ENCODE measurements at places on chromosomes 13 and 19.

DNA sequence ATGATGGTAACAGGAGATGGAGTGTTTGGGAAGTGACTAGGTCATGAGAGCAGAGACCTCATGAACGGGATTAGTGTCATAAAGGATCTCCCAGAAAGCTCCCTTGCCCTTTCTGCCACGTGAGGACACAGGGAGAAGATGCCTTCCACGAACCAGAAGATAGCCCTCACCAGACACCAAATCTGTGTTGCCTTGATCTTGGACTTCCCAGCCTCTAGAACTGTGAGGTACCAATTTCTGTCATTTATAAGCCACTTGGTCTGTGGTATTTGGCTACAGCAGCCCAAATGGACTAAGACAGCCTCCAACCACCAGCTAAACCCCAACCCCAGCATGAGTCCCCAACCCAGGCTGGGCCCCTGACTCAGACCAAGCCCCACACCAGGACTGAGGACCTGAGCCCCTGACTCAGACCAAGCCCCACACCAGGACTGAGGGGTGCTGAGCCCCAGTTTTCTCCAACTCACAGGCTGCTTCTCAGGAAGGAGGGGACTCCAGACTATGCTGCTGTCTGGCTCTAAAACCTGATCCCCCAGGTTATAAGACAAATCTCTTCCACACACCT, 54.1 kb downstream of the PTPRS start:
- H3K4me3 ChIP-seq, result no peak overlapping the region
- no peak overlapping the region for H3K27ac ChIP-seq
- H3K36me3 ChIP-seq, result no peaks in the 10 kb centered on the region
- H3K27me3 ChIP-seq, result no peaks in the 10 kb centered on the region
- H3K4me1 ChIP-seq, result peaks cover 18% of the 10 kb centered on the region
- DNase-seq, result no peak

- no peaks in the 10 kb centered on the region for H3K27me3 ChIP-seq
- no peak for DNase-seq
- no peaks in the 10 kb centered on the region for H3K36me3 ChIP-seq
Measured at GRCh38 chr19:33432015-33432414, 58.5 kb downstream of the CEBPG start.

DNA sequence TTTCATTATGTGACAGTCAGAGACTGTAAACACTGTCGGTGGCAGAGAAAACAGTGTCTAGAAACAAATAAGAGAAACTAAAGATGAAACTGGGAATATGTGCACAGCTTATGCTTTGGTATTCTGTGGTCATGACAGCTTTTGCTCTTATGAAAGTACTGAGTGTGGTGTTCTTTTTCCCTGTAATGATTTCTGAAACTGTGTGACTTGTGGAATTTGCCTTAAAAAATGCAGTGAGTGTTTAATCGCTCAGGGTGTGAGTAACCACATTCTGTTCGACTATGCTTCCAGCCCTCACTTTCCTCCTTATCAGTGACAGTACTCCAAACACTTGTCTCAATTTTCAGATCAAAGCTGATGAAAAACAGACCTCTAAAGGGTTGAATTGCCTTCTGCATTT, 66.9 kb upstream of the DIAPH3 start:
- H3K4me1 ChIP-seq, result no peaks in the 10 kb centered on the region
- H3K4me3 ChIP-seq, result no peak overlapping the region
- H3K36me3 ChIP-seq, result no peaks in the 10 kb centered on the region
- DNase-seq, result no peak
- H3K27ac ChIP-seq, result no peak overlapping the region

GRCh38 chr19:49331616-49332055, 3.6 kb upstream of the CD37 start:
- H3K27ac ChIP-seq, result no peak overlapping the region
- H3K27me3 ChIP-seq, result no peaks in the 10 kb centered on the region
- H3K36me3 ChIP-seq, result no peaks in the 10 kb centered on the region

GRCh38 chr13:24911133-24911908, 147.4 kb downstream of the RNF17 start:
- no peak overlapping the region for H3K27ac ChIP-seq
- no peak for DNase-seq

DNA sequence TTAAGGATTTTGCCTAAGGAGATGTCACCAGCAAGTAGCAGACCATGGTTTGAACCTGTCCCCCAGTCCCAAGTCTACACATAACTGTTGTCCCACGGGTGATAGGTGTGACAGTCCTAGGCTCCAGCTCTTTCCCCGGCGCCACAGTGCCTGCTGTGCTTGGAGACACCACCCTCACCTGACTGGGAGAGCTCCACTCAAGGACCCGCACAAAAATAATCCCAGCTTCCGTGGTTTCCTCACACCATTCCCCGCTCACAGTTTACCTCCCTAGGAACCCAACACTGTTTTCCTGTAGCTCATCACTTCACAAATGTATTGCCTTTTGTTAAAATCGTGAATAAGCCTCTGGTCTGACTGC, 19.8 kb upstream of the RASA3 start:
- no peaks in the 10 kb centered on the region for H3K27me3 ChIP-seq
- no peak overlapping the region for H3K4me3 ChIP-seq
- H3K36me3 ChIP-seq, result no peaks in the 10 kb centered on the region
- H3K4me1 ChIP-seq, result peaks cover 6% of the 10 kb centered on the region
- no peak overlapping the region for H3K27ac ChIP-seq
- DNase-seq, result no peak

DNA sequence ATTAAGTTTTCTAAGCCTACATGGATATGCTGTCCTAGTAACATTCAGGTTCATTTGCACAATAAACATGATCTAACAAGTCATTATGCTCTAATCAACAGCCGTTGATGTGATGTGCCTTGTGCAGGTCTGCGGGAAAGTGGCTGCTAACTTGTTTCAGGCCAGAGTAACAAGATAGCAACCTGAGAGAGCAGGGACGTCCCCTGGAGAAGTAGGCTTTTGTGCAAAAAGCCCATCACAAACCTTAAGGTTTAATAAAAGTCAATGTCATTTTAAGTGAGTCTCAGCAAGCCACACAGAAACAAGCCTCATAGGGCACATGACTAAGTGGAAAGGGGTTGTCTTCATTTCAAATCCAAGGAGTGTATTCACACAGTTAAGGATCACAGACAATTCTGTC, 17.6 kb downstream of the FOXO1 start:
- H3K4me1 ChIP-seq, result peaks cover 40% of the 10 kb centered on the region
- DNase-seq, result no peak

- H3K4me1 ChIP-seq, result no peaks in the 10 kb centered on the region
- H3K27ac ChIP-seq, result no peak overlapping the region
- no peak overlapping the region for H3K4me3 ChIP-seq
- H3K27me3 ChIP-seq, result no peaks in the 10 kb centered on the region
Measured at GRCh38 chr19:10747674-10748073, 29.8 kb downstream of the DNM2 start.

DNA sequence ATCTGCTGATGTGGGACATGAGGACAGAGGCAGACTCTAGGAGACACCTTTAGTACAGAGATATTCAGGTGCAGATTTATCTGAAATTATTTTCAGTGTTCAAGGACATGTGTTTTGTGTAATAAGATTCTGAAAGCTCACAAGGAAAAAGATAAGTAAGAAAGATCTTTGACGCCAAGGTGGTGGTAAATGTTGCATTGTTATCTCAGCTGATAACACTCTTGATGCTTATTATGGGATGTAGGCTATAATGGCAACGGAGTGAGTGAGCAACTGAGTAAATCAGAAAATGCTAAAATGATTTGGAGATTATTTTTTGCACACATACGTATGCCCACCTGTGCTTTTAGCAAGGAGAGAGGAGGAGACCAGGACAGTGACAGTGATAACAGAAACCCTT, 510.9 kb downstream of the KLF12 start:
- no peak for DNase-seq
- no peaks in the 10 kb centered on the region for H3K4me1 ChIP-seq
- no peaks in the 10 kb centered on the region for H3K36me3 ChIP-seq
- no peak overlapping the region for H3K4me3 ChIP-seq

- no peak overlapping the region for H3K27ac ChIP-seq
- no peaks in the 10 kb centered on the region for H3K36me3 ChIP-seq
- H3K27me3 ChIP-seq, result no peaks in the 10 kb centered on the region
- H3K4me3 ChIP-seq, result no peak overlapping the region
Measured at GRCh38 chr13:40502236-40502635, 164.2 kb downstream of the FOXO1 start.

DNA sequence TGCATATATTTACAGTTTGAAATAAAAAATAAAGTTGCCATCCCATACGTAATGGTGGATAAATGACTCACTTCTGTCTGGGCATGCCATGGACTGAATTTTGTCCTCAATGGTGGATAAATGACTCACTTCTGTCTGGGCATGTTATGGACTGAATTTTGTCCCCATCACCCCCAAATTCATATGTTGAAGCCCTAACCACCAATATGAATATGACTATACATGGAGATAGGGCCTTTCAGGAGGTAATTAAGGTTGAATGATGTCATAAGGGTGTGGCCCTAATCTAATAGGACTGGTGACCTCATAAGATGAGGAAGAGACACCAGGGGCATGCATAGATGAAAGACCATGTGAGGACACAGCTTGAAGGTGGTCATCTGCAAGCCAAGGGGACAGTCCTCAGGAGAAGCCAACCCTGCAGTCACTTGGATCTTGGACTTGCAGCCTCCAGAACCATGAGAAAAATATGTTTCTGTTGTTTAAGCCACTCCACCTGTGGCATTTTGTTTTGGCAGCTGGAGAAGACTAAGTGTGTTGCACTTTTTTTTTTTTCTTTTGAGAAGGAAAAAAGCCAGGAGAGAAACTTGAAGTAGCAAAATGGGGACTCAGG, 41.8 kb downstream of the RFC3 start:
- H3K27me3 ChIP-seq, result no peaks in the 10 kb centered on the region
- no peaks in the 10 kb centered on the region for H3K4me1 ChIP-seq
- H3K36me3 ChIP-seq, result no peaks in the 10 kb centered on the region
- no peak overlapping the region for H3K27ac ChIP-seq

DNA sequence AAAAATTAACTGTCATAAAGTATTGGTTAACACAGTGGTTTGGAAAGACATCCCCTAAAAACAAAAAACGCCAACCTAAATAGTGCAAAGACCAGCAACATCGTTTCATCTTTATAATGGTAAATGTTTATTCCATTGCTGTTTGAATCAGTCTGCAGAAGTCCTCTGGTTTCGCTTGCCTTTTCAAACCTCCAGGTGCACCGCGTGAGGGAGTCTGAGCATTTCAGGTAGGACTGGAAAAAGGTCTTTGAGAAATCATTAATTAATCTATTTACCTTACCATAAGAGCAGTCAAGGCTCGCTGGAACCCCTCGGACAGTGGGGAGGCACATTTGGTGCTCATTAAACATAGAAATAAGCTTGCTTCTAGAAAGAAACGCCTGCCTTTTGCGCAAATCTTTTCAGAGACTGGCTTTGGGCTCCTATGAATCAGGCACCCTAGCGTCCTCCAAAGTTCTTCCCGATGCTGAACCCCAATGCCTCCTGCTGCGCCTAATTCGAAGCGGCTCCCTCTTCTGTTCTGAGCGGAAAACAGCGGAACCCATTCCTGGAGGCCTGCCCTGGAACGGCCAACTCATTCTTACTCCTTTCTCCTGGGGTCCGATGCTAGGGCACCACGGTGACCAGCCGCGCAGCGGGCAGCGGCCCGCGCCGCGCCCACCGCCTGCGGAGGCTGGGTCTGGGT, 951 bp upstream of the MTUS2 start:
- peak overlapping the region; percentile 55 for H3K4me3 ChIP-seq
- peaks cover 68% of the 10 kb centered on the region for H3K27me3 ChIP-seq
- no peaks in the 10 kb centered on the region for H3K4me1 ChIP-seq
- H3K27ac ChIP-seq, result no peak overlapping the region
- H3K36me3 ChIP-seq, result no peaks in the 10 kb centered on the region

DNA sequence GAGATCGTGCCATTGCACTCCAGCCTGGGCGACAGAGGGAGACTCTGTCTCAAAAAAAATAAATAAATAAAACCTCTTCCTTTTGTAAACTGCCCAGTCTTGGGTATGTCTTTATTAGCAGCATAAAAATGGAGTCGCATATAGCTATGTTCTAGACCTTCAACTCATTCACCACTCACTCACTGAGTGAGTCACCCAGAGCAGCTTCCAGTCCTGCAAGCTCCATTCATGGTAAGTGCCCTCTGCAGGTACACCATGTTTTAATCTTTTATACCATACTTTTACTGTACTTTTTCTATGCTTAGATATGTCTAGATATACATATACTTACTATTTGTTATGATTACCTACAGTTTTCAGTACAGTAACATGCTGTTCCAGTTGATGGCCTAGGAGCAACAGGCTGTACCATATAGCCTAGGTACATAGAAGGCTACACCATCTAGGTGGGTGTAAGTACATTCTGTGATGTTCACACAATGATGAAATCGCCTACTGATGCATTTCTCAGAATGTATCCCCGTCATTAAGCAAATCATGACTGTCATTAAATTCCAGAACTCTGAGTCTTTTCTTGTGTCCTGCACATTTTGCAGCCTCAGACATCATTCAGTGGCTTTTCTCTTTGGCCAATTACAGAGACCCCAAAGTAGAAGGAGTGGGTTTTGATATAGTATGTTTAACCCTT, 13.7 kb upstream of the FARP1 start:
- H3K4me3 ChIP-seq, result no peak overlapping the region
- H3K36me3 ChIP-seq, result no peaks in the 10 kb centered on the region
- no peak for DNase-seq

DNA sequence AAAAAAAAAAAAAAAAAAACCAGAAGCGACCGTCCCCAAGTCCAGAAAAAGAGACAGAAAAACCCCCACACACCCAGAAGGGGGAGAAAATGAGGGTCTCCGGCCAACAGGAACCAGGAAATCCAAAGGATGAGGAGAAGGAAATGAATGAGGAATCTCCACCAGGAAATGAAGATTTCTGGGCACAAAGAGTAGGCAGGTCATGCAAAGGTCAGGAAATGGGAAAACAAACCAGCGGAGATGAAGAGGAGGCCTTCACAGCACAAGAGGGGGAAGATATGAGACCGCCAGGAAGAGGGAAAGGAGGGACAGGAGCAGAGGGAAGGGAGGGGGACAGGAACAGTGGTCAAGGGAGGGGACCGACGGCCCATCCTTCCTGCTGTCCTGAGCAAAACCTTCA, 5.8 kb downstream of the TEAD2 start:
- H3K4me1 ChIP-seq, result peaks cover 13% of the 10 kb centered on the region
- peaks cover 13% of the 10 kb centered on the region for H3K36me3 ChIP-seq
- no peak overlapping the region for H3K4me3 ChIP-seq

DNA sequence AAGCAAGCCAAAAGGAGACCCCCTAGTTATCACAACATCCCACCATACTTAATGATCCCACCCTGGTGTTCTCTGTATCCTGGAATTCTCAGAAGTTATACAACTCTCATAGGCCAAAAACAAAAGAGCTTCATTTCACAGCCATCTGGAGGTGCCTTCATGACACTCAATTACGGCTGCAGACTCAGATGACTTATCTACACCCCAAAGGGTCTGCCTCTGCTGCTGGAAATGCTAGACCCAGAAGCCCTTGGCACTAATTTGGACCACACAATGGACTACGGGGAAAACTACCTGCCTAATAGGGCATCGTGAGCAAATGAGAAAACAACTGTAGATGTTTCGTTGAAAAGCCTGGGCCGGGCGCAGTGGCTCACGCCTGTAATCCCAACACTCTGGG, 40.2 kb downstream of the BRD4 start:
- H3K27me3 ChIP-seq, result no peaks in the 10 kb centered on the region
- H3K4me1 ChIP-seq, result peaks cover 40% of the 10 kb centered on the region
- H3K36me3 ChIP-seq, result no peaks in the 10 kb centered on the region
- H3K4me3 ChIP-seq, result no peak overlapping the region
- no peak for DNase-seq
- no peak overlapping the region for H3K27ac ChIP-seq

GRCh38 chr19:1355568-1356507, 27.9 kb upstream of the NDUFS7 start:
- no peak overlapping the region for H3K27ac ChIP-seq
- peak; percentile 77 for DNase-seq
- H3K4me3 ChIP-seq, result peak overlapping the region; percentile 91
- no peaks in the 10 kb centered on the region for H3K27me3 ChIP-seq
- peaks cover 5% of the 10 kb centered on the region for H3K36me3 ChIP-seq

- no peak overlapping the region for H3K4me3 ChIP-seq
- H3K36me3 ChIP-seq, result peaks cover 10% of the 10 kb centered on the region
- H3K27ac ChIP-seq, result no peak overlapping the region
- no peak for DNase-seq
Measured at GRCh38 chr13:113182046-113182445, 23.6 kb downstream of the PROZ start.

Measured in neural progenitor cell (in vitro differentiated cells).